ENCODE measurements at places on chromosomes 6 and 20. TPM values are rescaled to one million over a fixed set of nuclear protein-coding genes. Genes with fewer than 3 reads are reported as not detected.

UBE2C gene
- 230 TPM for total RNA-seq

CYP24A1 gene
- total RNA-seq, result 68.3 TPM

ESR1 gene
- total RNA-seq, result not detected

TOP1 gene
- total RNA-seq, result 240 TPM

ROS1 gene
- total RNA-seq, result 0.24 TPM

ORC3 gene
- total RNA-seq, result 16.3 TPM

VGLL2 gene
- total RNA-seq, result not detected

OR12D3 gene
- total RNA-seq, result not detected
